ENCODE measurements at places on chromosomes 4 and X.

DNA sequence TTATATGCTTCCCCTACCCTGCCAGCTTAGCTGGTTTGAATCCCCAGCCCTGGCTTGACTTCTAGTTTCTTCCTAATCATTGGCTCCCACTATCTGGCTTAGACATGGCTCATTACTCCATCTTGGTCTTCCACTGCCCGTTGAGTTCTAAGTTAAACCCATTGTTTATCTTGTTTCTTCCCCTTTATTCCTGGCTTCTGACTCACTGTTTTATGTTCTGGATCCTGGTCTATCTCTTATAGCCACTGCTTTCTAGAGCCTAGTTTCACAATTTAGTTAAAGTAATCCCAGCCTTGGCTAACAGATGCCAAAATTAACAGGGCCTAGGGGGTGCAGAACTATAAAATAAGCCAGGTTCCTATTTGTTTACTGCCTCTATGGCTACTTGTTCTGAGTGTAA is 120.9 kb downstream of the ARHGEF9 start:
- DNase-seq: no peak

DNA sequence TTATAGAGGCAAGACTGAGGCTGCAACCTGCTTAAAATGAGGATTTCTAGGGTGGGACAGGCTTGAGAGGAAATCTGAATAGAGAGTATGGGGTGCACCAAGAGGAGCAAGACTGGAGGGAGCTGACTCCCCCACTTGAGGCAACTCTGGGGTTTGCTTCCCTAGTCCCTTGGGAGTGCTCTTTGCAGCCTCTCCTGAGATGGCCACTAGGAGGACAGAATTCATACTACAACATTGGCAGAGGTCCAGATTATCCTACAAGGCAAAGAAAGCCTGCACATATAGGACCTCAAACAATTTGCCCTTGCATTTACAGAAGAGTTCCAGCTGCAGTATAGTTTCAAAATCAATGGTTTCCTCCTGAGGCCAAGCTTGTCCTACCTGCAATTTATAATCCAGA is 830.9 kb downstream of the TECRL start:
- no peak for DNase-seq

DNA sequence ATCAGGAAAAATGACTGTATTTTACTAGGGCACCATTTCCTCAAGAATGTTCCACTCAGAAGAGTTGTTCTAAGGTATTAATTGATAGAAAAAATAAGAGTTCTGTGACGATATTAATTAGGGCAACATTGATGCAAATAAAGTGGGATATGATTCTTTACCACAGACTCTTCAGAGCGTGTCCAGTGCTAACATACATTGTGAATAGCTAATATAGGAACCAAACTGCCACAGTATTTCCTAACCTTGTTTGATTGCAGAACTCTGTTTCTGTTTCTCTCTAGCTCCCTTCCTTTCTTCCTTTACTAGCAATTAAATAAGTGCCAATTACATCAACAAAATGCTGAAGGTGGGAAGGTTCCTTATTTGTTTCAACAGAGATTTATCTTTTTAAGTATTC is 154.1 kb upstream of the CPEB2 start:
- no peak for DNase-seq

GRCh38 chr4:874056-874455 is 48.1 kb upstream of the CPLX1 start:
- no peak for DNase-seq
